ENCODE measurements at places on chromosomes 6 and 20. TPM values are rescaled to one million over a fixed set of nuclear protein-coding genes. Genes with fewer than 3 reads are reported as not detected.
A peak's percentile ranks its signal among the peaks of the same experiment; 100 is the strongest.

DNA sequence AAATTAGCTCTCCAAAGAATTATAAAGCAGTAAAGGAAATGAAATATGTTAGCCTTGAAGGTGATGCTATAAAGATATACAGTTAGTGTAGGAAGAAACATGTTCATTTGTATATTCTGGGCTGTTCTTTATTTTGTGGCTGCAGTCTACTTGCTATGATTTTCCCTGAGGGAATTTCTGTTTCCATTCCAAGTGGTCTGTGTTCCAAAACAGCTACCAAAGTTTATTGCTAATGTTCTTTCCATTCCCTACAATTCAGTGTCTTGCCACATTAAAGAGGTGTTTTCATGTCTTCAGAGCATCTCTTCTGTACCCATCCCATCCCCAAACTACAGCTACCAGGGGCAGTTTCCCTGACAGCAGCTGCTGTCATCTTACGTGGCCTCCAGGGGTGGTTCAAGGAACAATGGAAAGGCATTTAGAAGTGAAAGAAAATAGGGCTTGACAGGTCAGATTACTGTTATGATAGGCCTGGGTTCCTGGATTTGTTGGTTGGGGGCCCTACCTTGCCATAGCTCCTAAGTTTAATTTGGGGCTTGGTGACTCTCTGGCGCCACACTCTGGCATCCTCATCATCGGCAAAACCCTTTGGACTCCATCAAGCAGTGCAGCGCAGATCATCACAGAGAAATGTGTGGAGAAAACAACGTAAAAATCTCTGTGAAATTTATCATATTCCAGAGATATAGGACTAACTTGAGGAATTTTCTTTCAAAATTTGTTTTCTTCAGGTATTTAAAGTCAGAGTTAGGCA lies 33.8 kb upstream of the AIG1 start:
- no peaks in the 10 kb centered on the region for H3K4me1 ChIP-seq
- H3K27me3 ChIP-seq = no peaks in the 10 kb centered on the region
- DNase-seq = peak; percentile 69
- H3K36me3 ChIP-seq = no peaks in the 10 kb centered on the region
- no peak overlapping the region for H3K27ac ChIP-seq
- H3K4me3 ChIP-seq = no peak overlapping the region

The TTK gene
- 0.68 TPM for total RNA-seq

- H3K4me3 ChIP-seq = no peak overlapping the region
- H3K27ac ChIP-seq = no peak overlapping the region
- no peaks in the 10 kb centered on the region for H3K27me3 ChIP-seq
- no peak for DNase-seq
- peaks cover 13% of the 10 kb centered on the region for H3K4me1 ChIP-seq
Measured at GRCh38 chr6:78864957-78865356, 2.4 kb upstream of the IRAK1BP1 start.

GRCh38 chr20:18650224-18650623 lies 62.4 kb downstream of the DTD1 start:
- H3K4me3 ChIP-seq = no peak overlapping the region
- no peaks in the 10 kb centered on the region for H3K4me1 ChIP-seq
- H3K27ac ChIP-seq = no peak overlapping the region
- DNase-seq = no peak

DNA sequence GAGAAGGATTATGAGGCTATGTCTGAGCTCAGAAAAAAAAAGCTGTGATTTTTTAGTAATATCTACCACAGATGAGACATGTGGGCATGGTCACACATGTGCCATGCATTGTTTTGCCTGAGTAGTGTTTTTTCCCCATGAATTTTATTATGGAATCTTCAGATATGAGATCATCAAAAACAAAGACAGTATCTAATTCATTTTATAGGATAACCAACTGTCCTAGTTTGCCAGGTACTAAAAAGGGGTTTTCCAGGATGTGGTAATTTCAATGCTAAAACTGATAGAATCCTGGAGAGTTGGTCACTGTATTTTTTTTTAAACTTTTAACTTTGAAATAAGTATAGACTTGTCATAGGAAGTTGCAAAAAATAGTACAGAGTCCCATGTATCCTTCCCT lies 127.4 kb upstream of the MAP3K7 start:
- no peaks in the 10 kb centered on the region for H3K4me1 ChIP-seq
- H3K36me3 ChIP-seq = no peaks in the 10 kb centered on the region
- H3K27me3 ChIP-seq = no peaks in the 10 kb centered on the region
- H3K4me3 ChIP-seq = no peak overlapping the region

GRCh38 chr20:56554869-56555268 lies 21.8 kb downstream of the FAM209B start:
- H3K27me3 ChIP-seq = no peaks in the 10 kb centered on the region
- H3K4me3 ChIP-seq = no peak overlapping the region
- H3K36me3 ChIP-seq = no peaks in the 10 kb centered on the region
- no peaks in the 10 kb centered on the region for H3K4me1 ChIP-seq
- H3K27ac ChIP-seq = no peak overlapping the region
- no peak for DNase-seq

GRCh38 chr20:23163562-23163961 lies 77.4 kb upstream of the CD93 start:
- H3K27me3 ChIP-seq = no peaks in the 10 kb centered on the region
- H3K27ac ChIP-seq = no peak overlapping the region
- no peak overlapping the region for H3K4me3 ChIP-seq
- no peaks in the 10 kb centered on the region for H3K4me1 ChIP-seq
- DNase-seq = no peak

DNA sequence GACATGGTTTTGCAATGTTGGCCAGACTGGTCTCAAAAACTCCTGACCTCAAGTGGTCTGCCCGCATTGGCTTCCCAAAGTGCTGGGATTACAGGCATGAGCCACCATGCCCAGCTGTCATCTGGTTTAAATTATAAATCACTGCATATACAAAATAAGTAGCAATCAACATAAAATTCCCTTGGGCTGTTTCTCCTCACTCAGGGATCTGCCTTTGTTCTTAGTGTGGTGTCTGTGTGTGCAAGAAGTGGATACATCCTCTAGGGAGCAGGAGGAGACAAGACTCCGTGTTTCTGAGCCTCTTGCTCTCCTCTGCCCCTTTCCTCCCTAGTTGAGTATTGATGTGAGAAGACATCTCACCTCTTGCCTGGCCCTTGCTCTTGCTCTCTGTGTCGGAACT lies 65.2 kb upstream of the ADGRF4 start:
- no peak for DNase-seq
- no peaks in the 10 kb centered on the region for H3K4me1 ChIP-seq
- H3K27me3 ChIP-seq = no peaks in the 10 kb centered on the region
- H3K4me3 ChIP-seq = no peak overlapping the region
- H3K36me3 ChIP-seq = no peaks in the 10 kb centered on the region
